ENCODE measurements at places on chromosomes 5 and 9.

DNA sequence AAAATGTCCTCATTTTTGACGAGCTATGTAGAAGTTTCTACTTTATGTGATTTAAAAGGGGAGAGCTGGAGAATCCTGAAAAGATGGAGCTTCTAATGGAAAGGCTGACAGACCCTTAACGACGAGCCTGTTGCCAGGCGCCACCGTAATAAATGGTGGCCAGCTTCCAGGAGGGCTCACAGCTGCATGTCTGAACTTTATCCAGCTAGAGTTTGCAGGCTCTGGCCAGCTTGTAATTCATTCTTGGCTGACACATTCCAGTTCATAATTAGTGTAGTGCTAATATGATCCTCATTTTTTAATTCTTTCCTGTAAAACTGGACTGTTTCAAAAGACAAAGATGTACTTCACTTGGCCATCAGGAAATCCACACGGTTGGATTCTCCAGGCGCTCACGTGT is 246.7 kb downstream of the GAS1 start:
- DNase-seq = no peak

GRCh38 chr5:107712359-107712870 is 41.7 kb upstream of the EFNA5 start:
- no peak for DNase-seq

GRCh38 chr5:56815658-56816545 is 553 bp downstream of the MAP3K1 start:
- no peak for DNase-seq

DNA sequence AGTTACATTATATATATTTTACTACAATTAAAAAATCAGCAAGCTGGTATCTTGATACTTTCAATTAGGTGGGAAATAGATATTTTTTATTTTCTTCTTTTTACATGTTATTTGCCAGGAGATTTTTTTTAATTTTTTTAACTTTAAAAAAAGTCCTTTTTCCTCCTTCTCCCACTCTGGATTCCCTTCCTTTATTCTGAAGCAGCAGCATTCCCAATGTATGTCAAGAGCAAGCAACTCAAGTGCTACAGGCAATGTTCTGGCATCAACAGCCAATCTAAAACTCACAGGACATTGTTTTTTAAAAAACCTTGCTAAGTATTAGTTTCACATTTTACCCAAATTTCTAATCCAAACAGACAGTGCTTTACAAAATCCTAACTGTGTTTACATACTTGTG is 41.4 kb downstream of the GOLPH3 start:
- DNase-seq = no peak

DNA sequence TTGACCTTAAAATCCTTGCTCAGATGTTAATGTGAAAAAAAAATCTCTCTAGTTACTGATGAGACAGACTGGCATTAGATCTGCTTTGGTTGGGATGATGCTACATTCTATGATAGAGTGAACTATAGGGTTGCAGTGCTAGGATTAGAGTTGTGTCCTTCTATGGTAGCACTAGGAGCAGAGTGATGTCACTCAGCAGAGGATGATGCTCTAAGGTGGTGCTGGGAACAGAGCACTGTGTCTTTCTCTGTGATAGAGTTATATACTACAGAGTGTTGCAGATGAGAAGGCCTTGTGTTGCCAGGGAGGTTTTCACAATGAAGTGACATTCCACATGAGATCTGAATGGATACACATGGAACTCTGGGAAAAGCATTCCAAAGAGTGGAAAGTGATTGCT is 462.3 kb downstream of the CDH12 start:
- DNase-seq = no peak

DNA sequence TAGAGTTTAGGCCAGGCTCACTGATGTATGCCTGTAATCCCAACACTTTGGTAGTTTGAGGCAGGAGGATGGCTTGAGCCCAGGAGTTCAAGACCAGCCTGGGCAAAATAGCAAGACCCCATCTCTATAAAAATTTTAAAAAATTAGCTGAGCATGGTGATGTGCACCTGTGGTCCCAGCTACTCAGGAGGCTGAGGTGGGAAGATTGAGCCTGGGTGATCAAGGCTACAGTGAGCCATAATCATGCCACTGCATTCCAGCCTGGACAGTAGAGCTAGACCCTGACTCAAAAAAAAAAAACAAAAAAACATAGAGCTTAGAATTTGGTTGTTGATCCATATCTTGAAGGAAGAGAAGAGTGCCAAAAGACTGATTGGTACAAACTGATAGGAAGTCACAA is 14.7 kb upstream of the CDK7 start:
- no peak for DNase-seq

- no peak for DNase-seq
Measured at GRCh38 chr9:79581388-79581787, 9.6 kb downstream of the TLE4 start.

- no peak for DNase-seq
Measured at GRCh38 chr5:79685627-79686026, 4.0 kb upstream of the CMYA5 start.

DNA sequence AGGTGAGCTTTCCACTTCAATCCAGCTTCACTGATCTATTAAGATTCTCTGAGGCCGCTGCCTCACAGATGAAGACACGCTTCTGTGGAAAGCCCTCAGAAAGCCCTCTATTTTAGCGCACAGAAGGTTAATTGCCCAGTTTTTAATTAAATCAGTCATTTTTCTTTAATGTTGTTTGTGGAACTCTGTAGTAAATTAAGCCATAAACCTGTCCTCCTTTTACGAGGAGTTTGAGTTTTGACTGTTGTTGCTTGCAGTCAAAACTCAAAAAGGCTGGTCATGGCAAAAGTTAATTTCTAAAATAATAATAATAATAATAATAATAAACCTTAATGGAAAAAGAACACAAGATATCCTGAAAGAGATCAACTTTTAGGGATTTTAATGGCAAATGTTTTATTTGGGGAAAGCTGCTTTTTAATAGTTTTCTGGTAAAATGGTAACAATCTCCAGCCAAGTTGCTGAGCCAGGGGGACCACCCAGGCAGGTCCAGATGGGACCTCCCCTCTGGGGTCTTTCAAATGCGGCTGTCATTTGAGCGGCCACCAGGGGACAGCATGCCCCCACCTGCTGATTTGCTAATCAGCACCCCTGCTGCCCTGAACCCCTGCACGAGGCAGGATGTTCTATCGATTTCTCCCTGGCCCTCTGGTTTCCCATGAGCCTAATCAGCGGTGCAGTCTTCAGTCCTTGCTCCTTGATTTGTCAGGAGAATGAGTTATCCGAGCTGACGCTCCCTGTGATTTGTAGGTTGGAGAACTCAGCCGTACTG is 247.2 kb downstream of the FSTL4 start:
- DNase-seq = no peak

DNA sequence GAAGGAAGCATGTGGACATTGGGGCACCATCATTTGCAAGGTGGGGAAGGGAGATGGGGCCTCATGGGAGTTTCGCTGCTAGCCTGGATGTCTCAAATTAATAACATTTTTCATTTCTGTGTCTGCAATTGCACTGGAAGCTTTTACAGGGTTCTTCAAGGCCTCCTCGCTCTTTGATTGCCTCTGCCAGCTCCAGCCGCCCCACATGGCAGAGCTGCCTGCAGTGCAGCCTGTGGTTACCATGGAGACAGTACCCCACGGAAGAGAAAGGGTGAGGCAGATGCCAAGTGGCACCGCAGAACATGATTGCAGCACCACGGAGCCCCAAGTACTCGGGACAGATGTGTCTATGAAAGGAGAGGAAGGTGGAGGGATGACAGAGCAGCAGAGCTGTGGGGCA is 25.4 kb downstream of the CTNND2 start:
- no peak for DNase-seq

DNA sequence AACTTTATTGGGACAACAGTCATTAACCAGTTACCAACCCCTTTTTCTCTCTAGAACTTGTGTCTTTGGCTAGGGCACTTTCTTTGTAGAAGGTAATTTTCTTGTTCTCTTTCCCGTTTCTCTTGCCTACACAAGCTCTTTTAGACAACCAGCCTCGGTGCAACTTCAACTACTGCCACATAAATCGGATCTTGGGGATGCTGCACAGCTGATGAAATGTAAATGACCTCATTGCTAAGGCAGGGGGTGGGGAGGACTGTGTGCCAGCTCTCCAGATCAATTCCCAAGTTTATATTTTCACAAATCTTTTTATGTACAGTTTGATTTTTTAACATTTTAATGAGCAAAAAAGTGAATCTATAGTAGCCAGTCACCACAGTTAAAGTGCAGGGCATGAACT is 157.6 kb downstream of the DENND1A start:
- DNase-seq = no peak

DNA sequence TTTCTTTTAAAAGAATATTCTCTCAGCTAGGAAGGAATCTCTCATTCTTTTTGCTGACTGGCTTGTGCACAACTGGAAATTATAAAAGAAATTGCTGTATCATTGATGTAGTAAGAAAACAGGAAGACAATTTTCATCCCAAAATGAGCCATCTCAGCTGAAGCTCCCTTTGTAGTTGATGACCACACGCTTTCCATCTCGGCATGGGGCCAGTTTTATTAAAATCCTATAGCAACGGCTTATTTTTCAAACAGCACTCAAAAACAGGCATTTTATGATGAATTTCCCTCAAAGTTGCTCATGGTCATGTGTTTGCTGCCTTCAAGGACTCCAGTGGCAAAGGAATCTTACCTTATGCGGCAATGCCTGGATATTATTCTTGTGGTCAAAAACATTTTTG is 62.4 kb upstream of the GLIS3 start:
- DNase-seq = no peak

- no peak for DNase-seq
Measured at GRCh38 chr9:8337834-8338766, 538.5 kb upstream of the DMAC1 start.

DNA sequence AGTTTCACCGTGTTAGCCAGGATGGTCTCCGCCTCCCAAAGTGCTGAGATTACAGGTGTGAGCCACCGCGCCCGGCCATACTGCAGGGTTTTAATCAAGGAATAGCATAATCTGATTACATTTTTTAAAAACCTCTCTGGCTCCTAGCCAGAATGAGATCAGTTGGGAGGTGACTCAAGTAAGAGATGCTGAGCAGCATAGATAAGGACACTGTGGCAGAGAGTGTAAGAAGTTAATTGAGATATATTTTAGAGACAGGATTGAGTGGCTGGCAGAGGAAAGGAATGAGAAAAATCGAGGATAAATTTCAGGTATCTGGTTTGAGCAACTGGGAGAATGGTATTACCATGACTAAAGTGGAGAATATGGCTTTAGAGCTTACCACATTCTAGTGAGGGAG is 7.3 kb upstream of the RIGI start:
- no peak for DNase-seq
